Stimulated activated CD8-positive, alpha-beta memory T cell treated with anti-CD3 and anti-CD28 coated beads, Interleukin-2, amount 100 ng/mL, for 1 hour (primary cell): ENCODE measurements at places on chromosomes 7 and 10.

DNA sequence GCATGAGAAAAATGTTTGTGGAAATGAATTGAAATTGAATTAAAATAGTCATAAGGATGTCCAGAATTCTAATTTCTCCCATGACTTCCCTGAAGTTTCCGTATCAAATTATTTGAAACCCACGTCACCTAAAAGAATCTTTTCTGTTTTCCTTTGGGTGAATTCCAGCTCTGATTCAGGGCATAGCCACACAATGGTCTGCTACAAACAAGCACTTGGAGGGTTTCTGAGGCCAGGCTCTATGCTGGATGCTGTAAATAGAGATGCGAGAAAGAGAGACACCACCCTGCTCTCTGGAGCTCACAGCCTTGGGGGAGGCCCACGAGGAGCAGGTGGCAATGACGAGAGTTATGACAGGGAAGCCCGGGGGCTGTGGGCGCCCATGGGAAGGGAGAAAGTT, 33.6 kb downstream of the GHRHR start:
- DNase-seq = no peak

- no peak for DNase-seq
These were observed 14.6 kb downstream of the RSBN1L start for GRCh38 chr7:77710861-77711260.

DNA sequence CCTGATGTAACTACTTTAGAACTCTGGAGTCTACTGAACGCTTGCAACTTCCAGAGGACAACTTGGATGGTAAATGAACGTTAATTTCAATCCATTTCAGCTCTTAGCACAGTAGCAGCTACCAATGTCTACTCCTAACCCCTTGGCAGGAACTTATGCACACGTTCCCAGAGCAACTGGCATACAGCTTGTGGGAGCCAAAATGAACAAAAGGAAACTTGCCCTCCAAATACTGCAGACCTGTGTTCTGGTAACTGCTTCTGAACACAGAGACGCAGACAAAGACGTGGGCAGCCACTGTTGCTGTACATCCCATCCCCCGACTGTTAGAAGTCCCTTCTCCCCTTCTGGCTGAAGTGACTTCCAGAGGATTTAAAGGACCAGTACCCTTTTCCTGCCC, 61.3 kb downstream of the XPNPEP1 start:
- DNase-seq = no peak

DNA sequence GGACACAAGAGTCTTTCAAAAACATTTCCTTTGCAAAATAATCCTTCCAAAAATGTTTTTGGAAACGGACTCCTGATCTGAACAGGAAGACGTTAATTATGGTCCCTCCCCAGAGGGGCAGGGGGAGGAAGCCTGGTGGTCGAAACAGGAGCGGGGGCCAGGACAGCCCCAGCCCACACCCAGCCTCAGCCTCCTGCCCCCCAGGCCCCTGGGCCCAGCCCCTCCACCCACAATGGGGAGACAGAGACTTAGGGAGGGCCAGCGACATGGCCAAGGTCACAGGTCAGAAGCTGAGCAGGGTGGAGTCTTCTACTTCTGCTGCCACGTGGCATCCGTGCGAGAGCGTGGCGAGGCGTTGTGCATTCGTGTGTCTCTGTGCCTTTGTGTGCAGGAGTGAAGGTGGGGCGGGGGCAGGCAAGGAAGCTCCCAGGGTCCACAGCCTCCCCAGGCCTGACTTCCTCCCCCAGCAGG, 14.0 kb upstream of the GRIFIN start:
- DNase-seq = no peak

DNA sequence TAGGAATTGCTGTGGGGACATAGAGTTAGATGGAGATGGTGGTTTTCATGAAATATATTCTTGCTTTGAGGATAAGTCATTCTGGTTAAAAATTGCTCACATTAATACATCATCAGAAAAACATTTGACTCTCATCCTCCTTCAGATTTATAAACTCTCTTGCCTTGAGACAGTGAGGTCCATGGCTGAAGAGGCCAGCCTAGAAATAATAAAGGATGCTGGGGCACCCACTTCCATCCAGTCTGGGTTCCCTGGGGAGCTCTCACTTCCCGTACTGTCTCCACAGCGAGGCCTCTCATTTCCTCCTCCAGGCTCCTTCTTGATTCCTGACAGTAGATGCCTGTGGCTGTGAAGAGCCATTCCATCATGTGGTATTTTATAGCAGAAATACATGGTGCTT, 73.3 kb upstream of the PRKG1 start:
- DNase-seq = no peak

GRCh38 chr10:71711052-71711623, 8.4 kb downstream of the C10orf105 start:
- DNase-seq = no peak

- no peak for DNase-seq
These were observed 125.6 kb upstream of the FRMD4A start for GRCh38 chr10:14456218-14456869.

DNA sequence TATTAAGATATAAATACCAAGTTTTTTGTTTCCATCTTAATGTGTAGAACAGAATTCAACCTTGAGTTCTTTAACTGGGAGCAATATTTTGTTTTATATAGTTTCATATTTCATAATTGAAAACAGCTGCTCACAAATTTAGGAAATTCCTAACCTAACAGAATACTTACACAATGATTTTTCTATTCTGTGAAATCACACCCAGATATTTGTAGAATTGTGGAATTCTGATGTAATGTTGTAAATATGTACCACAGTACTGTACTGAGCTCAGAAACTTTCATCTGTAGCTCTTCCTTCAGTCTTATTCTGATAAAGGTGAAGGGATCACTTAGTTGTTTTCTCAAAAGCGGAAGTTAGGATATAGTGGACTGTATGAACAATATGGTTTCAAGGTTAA, 143.4 kb upstream of the GLI3 start:
- DNase-seq = no peak

DNA sequence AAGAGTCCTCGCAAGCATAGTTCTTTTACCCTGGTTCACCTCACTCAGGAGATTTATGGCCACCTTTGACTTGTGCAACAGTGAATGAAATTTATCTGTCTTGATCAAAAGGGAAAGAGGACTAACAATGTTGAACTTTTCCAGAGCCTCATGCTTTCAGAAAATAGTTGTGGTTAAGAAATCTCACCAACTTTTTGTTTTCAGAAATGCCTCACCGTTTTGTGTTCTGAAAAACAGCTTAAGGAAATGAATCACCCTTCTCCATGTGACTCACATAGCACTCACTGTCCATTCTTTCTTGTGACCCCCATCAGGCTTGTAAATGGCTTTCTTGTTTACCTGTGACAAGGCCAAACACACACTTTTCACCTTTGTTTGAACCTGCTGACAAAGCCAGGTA, 148.6 kb upstream of the FAM3C start:
- DNase-seq = no peak
